Breast epithelium (tissue), 4 donors: ENCODE measurements at places on chromosomes 3 and 15.

DNA sequence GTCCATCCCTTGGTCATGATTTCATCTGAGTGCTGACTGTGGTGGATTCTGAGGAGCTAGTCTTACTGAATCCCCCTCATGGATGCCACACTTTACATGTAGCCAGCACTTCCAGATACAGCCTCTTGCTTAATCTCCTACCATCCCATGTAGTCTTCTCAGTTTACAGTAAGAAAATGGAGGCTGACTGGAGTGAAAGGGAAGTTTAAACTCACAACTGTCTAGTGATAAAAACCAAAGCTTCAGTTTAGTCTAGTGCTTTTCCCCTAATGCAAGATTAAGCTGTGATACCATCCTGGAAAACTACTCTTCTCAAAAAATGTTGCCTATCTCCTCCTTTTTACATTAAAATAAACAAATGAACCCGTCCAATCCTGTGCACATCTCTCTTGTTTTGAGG lies 146.8 kb upstream of the HES1 start:
- no peak for DNase-seq

DNA sequence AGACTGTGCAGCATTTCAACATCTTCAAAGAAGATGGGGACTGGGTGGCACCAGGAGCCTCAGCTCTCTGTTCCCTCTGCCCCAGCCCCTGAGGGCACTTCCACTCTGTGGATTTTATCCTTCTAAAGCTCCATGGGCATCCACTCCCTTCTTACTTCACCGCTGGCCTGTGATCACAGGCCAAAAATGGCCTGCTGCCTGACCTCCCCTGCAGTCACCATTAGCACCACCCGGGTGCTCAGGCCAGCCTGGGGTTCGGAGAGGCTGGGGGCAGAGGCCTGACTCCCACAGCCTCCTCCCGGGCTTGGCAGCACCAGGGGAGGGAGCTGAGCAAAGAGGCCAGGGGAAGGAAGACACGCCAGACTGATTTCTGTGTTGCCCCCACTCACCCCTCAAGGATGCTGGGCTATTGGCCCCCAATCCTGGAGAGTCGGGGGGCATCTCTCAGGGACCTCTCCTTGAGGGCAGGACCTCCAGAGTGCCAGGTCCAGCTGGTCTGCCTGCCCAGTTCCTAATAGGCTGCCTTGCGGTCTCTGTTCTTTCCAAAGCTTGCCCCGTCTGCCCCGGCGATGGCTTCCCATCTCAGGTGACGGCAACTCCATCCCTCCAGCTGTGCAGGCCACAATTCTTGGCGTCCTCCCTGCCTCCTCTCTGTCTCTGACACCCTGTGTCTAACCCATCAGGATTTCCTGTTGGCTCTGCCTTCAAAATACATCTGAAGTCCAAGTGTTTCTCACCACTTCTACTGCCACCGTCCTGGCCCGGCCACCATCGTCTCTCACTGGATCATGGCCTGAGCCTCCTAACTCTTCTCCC lies 67.1 kb downstream of the EXOG start:
- DNase-seq = no peak

DNA sequence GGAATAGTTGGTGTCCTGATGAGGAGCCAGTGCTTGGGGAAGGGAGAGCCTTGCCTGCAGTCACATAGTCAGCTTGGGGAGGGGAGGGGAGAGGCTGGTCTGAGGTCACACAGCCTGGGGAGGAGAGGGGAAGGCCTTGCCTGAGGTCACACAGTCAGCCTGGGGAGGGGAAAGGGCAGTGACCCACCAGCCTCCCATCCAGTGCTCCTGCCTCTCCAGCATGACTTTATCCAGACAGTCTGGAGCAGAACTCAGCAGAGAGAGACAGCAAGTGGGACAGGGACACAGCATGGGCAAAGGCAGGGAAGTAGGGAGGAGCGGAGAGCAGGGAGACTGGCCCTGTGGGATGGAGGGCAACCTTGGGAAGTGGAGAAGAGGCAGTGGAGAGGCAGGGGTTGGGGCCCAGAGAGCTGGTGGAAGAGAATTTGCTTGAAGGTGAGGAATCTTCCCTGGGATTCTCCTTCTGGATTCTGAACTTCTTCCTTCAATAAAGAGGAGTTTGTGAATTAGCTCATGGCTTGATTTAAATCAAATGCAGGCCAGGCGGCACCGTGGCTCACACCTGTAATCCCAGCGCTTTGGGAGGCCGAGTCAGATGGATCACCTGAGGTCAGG lies 64.5 kb downstream of the CORO2B start:
- DNase-seq = peak; percentile 37

GRCh38 chr15:37055481-37055880 lies 44.9 kb downstream of the MEIS2 start:
- no peak for DNase-seq

DNA sequence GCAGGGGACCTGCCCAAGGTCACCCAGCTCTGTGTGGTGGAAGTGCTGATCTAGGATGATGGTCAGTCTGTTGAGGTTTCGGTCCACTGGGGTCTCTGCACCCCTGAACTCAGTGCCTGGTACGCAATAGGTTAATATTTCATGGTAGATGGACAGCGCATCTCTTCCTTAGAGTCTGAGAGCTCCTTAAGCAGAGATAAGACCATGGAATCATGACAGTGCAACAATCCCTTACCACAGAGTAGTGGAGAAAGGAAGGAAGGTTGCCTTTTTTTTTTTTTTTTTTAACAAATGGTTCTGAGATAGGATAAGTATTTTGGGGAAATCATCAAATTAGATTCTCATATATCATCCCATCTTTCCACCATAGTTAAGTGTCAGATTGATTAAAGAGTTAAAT lies 79.8 kb upstream of the SLC6A1 start:
- DNase-seq = no peak

DNA sequence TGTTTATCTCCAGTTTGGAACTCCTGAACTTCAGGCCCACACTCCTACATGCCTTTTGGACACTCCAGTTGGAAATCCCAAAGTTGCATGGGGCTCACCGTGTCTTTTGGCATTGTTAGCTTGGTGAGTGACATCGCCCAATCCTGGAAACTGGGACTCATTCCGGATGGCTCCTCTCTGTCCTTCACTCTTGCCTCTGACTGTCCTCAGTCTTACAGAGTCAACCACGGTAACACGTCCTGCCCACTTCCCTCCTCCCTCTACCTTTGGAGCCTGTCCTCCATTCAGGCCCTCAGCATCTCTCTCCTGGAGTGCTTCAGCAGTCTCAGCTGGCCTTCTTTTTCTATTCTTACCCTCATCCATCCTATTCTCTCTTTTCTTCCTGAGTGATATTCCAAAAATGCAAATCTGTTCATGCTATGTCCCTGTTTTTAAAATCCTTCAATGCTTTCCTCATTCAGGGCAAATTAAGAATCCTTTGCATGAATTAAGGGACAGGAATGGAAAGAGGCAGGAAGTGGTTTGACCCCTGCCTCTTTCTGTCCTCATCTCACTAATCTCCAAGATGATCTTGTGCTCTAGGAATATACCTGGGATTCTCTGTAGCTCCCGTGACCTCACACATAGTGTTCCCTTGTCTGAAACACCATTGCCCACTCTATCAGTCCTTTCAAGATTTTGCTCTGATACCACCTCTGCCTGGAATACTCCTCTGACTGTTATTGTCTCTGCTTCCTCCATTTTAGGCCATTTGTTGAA lies 42.5 kb downstream of the LPP start:
- DNase-seq = no peak

- DNase-seq = no peak
Measured at GRCh38 chr3:16477056-16477455, 36.4 kb downstream of the RFTN1 start.

- DNase-seq = no peak
Measured at GRCh38 chr15:63054985-63055384, 12.4 kb downstream of the TPM1 start.

DNA sequence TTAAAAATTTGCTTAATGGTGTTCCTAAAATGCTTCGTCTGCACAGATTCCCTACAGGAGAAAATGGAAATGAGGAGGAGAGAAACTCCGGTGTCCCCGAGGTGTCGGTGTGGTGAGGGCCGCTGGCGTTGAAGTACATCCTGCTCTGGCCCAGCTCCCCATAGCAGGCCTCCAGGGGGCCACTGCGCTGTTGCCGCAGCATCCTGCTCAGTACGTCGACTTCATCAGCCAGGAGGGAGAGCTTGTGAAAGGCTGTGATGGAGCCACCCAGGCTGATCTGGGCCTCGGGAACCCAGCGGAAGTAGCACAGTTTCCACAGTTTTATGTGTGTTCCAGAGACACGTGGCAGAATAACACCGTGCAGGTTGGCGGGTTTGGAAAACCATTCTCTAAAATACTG lies 37.8 kb downstream of the FAN1 start:
- no peak for DNase-seq

DNA sequence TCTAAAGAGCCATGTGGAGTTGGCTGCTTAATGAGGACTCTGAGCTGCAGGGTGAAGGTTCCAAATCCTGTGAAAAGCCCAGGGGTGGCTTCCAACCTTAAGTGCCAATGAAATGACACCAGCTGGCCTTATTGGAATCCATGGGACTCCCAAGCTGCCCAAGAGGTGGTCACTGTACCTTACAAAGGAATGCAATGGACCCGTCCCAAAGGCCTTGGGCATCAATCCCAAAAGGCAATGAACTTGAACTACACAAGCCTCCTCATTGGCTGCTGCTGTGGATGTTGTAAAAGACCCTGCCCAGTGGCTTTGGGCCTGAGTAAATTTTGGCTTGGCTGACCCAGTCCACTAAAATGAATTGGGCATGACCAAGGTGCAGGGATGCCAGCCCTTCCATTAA lies 129.3 kb downstream of the WNT5A start:
- no peak for DNase-seq
